ENCODE measurements at places on chromosomes 13 and 19. TPM values are rescaled to one million over a fixed set of nuclear protein-coding genes. Genes with fewer than 3 reads are reported as not detected.

- DNase-seq, result no peak
Measured at GRCh38 chr13:38514575-38514974, 164.9 kb downstream of the UFM1 start.

- no peak for DNase-seq
Measured at GRCh38 chr13:51761643-51762350, 42.2 kb downstream of the DHRS12 start.

DNA sequence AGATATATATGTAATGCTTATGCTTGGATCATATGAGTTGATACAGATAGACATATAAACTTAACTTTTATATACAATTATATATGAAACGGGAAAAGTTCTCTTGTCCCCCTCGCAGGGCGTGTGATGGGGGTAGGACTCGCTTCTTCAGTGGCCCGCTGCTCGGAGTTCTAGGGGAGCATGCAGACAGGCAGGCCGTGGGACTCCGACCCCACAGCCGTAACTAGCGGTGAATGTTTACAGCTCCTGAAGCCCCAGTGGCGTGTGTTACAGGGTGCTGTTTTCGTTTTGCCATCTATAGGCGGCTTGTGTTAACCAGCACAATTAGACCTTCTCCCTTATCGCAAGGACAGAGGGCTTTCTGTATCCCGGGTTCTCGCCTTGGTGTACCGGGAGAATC lies 1899.8 kb downstream of the PCDH9 start:
- no peak for DNase-seq

NLRP7 gene
- not detected for total RNA-seq

DNA sequence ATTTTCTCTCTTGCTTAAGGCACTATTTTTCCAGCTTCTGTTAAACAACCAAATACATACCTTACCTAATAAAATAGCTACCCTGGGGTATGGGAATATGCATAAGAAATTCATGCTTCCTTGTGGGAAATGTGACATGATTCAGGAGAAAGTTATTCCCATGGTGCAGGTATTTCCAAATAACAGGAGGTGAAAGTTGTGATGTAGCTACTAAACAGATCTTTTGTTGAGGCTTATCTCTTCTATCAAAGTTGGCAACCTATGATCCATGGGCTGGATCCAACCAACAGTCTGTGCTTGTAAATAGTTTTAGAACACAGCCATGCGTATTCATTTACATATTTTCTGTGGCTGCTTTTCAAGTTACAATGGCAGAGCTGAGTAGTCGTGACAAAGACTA lies 177.8 kb upstream of the NBEA start:
- no peak for DNase-seq

NRTN gene
- total RNA-seq, result 1.5 TPM

GRCh38 chr13:51731759-51732158 lies 72.2 kb downstream of the DHRS12 start:
- DNase-seq, result no peak

GRCh38 chr13:98879127-98879520 lies 98.7 kb downstream of the DOCK9 start:
- DNase-seq, result no peak

DNA sequence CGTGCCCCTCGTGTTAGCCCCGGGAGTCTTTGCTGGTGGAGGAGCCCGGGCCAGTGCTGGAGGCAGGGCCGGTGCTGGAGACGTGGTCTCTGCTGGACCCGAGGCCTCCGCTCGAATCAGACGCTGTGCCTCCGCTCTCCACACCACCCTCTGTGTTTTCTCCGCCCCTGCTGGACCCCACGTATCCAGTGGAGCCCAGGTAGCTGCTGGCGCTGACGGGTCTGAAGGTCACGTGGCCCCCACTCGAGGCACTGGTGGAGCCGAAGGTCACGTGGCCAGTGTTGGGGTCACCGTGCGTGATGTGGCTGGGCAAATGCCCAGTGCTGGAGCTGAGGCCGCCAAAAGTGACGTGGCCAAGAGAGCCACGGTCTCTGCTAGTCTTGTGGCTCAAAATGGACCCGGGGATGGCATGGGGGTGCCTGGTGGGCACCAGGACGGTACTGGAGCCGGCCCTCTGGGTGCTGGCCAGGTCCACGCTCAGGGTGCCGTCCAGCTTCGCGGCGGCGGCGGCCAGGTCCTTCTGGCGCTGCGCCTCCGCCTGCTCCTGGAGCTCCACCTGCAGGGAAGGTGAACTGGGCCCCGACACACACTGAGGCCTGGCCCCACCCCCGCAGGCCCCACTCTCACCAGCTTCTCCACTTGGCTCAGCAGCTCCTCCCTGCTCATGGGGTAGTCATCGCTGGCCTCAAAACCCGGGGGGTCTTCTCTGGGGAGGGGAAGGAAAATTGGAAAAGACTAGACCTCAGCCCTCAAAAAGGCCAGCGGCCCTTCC lies 27.3 kb downstream of the ZNF114 start:
- DNase-seq, result no peak

DNA sequence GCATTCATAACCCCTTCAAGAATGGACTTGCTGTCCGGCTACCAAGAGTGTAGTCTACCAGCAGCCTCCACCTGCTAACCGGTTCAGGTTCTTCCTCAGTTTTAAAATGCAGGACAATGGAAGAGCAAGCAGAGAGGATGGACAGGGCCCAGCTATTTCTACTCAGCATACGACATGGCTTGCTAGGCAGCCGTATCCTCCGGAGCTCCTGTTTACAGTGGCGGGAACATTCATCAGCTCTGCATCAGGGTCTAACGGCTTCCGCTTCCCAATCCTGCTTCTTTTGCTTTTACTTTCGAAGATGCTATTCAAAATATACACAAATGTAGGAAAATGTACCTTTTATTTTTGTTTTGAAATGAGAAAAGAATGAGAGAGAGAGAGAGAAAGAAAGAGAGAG lies 118.5 kb downstream of the TRPC4 start:
- DNase-seq, result no peak

DNA sequence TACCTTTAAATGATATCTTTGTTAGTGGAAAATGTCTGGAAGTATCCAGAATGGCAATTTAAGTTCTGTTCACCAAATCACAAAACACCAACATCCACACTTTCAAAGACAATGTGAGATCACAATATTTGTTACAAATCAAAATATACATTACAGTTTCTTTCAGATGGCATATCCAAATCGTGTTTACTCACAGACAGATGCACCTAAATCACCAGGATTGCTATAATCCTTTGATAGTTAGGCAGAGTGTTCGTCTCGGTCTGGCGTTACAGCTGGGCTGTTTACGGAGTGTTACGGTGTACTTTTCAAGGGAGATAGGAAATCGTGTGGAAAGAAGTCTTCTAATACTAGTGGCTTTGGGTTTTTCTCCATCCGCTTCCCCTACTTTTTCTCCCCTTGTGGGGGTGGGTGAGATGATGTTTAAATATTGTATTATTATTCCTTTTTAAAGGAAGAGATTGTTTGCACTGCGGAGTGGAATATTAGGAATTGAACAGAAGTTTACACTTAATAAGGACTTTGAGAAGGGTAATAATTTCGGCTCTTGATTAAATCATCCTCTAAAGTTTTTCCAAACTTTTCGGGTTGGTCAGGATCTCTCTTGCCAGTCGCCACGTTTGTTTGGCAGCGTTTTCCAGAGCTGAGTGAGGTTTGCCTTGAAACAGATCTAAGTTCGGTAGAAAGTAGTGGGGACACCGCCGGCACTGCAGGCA lies 1.8 kb downstream of the MAB21L1 start:
- DNase-seq, result no peak

- DNase-seq, result no peak
Measured at GRCh38 chr19:45975306-45976070, 1.8 kb upstream of the NOVA2 start.

PRODH2 gene
- total RNA-seq, result not detected

GRCh38 chr13:46934749-46935148 lies 37.9 kb upstream of the HTR2A start:
- DNase-seq, result no peak

LYPD5 gene
- total RNA-seq, result 2.6 TPM

- DNase-seq, result no peak
Measured at GRCh38 chr19:53969366-53969765, 6.6 kb downstream of the CACNG8 start.

DNA sequence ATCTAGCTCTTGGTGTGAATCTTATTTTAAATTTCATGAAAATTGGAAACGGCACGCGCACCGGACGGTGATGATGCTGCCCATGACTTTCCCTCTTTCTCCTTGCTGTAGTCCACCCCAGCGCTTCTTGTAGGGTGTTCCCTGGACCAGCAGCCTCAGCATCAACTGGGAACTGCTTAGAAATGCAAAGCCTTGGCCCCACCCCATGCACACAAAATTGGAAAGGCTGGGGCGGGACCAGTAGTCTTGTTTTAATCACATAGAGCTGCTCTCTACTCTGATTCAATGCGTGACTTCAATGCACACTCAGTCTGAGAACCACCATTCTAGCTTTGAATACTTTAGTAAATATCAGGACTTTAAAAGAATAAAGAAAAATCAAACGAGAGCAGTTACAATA lies 427.1 kb downstream of the EFNB2 start:
- no peak for DNase-seq

DNA sequence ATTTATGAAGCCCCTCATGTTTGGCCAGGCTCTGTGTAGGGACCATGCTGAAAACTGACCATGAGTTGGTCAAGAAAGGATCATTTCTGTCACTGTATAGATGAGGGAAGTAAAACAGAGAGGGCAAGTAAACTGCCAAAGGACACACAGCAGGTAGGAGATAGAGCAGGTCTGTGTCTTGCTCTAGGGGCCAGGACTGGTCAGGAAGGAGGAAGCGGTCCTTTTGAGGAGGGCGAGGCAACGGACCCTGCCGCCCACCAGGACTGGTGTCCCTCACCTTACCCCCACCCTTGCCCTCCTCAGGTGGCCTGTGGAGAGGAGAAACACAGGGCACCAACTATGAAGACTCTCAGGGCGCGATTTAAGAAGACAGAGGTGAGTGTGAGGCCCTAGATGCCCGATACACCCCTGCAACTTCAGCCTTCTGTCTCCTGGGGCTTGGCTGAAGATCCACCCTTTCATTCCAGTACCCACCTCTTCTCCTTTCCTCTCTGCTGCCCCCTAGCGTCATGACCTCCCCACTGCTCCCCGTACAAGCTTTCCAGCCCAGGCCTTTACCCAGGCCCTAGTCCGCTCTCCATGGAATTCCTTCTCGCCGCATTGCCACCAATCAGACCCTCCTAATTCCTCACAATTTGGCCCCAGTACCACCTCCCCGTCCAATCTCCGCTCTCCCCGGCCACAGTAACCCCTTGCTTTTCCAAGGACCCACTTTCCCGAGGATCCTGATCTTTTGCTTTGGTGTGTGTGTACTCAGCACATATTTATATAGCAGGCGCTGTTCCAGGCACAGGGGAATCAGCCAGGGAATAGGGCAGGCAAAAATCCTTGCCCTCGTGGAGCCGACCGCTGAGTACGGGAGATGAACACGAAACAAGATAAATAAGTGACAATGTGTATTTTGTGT lies 3.9 kb downstream of the ANKRD24 start:
- peak; percentile 91 for DNase-seq

DNA sequence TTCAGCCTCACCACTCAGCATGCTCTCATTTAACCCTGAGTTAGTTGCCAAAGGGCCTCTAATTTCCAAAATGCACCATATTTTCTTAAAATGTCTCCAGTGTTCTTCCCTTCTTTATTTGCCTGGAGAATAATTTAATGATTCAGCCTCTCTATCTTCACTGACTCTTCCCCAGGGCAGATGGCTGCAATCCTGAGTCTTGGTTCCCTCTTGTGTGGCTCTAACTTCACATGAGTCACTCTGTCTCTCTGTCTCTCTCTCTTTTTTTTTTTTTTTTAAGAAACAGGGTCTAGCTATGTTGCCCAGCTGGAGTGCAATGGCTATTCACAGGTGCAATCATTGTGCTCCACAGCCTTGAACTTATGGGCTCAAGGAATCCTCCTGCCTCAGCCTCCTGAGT lies 251.4 kb downstream of the VWA8 start:
- no peak for DNase-seq

DNA sequence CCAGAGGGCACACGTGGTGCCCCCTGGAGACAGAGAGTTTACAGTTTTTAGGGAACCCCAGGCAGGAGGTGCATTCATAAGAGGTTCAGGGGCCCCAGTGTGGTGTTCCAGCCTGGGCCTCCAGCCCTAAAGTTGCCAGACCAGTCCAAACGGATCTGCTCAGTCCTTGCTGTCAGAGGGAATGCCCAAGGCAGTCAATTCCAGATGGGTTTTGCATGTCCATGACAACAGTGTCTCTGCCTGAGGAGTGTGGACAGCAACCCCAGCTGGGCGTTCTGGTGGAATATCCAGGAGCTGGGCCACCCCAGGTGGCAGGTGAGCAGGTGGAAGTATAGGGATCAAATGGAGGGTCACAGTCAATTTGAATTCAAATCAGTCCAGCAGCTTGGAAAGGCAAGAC lies 25.3 kb downstream of the FBXO27 start:
- DNase-seq, result no peak

SIAH3 gene
- total RNA-seq, result not detected

MPND gene
- total RNA-seq, result 16.5 TPM

GRCh38 chr19:16801600-16802013 lies 27.6 kb upstream of the SIN3B start:
- no peak for DNase-seq

DNA sequence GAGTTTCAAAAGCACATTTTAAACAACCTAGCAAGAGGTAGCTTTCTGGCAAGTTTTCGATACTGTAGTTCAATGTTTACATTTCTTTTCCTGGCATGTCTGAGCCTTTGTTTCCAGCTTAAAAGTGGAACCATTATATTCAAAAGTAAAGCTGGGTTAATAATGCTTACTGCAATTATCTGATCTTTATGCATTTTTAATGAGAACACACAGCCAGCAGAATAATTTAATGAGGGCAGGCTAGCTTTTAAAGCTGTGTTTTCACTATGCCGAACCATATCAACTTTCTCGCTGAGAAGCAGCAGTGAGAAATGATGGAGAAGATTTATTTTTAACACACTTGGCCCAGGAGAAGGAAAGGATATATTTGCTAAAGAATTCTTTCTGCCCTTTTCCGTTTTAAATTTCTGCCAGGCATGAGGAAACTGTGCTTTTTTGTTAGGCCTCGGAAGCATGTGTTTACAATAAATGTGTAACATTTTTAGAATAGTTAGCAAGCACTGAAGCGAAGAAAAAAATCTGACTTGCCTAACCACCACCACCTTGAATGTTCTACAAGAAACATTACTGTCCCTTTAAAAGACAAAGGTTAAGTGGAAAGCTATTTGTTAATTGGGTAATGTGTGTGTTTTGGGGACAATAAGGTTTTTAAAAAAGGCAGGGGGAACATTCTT lies 1.0 kb downstream of the MBNL2 start:
- DNase-seq, result no peak

GRCh38 chr19:4586691-4587090 lies 27.2 kb upstream of the SEMA6B start:
- no peak for DNase-seq

DNA sequence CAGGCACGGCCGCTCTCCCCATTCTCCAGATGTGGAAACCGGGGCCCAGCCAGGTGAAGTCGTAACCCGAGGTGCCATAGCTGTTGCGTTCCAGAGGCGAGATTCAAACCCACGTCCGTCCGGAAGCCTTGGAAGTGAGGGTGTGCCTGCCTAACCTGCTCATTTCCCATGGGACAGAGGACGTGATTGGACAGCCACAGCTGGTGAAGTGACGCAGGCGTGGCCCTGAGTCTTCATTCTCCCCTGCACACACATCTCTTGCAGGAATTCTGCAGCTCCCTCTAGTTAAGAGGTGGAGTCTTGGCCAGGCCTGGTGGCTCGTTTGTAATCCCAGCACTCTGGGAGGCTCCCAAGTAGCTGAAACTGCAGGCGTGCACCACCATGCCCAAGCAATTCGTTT lies 16.8 kb downstream of the MEIS3 start:
- DNase-seq, result no peak

Data from transverse colon (tissue), 4 donors.